ENCODE measurements at places on chromosomes 12 and 14.

DNA sequence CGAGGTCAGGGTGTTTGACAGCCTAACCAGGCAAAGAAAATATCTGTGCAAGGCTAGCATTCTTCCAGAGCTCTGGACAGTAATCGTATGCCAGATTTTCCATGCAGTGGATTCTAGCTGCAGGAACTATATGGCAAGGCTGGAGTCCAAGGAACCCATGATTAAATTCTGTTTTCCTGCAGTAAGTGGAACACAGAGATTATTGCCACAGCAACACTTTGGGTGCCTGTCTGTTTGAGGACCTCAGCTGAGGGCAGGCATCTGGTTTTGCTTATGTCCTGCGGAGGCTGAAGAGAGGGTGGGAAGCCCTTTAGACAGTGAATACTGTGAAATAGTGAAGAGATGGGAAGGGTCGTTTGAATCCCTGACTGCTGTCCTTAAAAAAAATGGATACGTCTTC is 104.4 kb downstream of the DAD1 start:
- peaks cover 71% of the 10 kb centered on the region for H3K27me3 ChIP-seq
- H3K4me3 ChIP-seq = no peak overlapping the region
- no peak for DNase-seq
- H3K36me3 ChIP-seq = no peaks in the 10 kb centered on the region
- peaks cover 47% of the 10 kb centered on the region for H3K4me1 ChIP-seq
- no peak overlapping the region for H3K27ac ChIP-seq

DNA sequence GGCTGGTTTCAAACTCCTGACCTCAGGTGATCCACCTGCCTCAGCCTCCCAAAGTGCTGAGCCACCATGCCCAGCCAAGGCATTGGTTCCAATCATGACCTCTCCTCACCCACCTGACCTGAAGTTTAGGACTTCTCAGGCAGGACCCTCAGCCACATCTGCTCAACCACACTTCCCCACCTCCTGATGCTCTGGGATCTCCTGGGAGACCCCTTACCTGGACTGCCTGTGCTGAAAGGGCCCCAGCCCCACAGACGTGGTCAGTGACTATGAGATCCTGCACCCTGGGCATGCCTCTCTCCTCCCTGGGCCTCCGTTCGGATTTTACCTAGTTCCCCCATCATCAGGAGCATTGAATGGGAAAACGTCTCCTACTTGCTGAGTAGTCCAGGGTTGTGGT is 18.0 kb downstream of the GSC start:
- no peaks in the 10 kb centered on the region for H3K36me3 ChIP-seq
- no peak overlapping the region for H3K4me3 ChIP-seq
- H3K4me1 ChIP-seq = peaks cover 13% of the 10 kb centered on the region
- peaks cover 31% of the 10 kb centered on the region for H3K27me3 ChIP-seq
- no peak for DNase-seq
- H3K27ac ChIP-seq = no peak overlapping the region

- H3K27ac ChIP-seq = no peak overlapping the region
- peaks cover 1% of the 10 kb centered on the region for H3K27me3 ChIP-seq
- H3K36me3 ChIP-seq = no peaks in the 10 kb centered on the region
- no peaks in the 10 kb centered on the region for H3K4me1 ChIP-seq
Measured at GRCh38 chr12:11947213-11947612, 123.5 kb upstream of the BCL2L14 start.

GRCh38 chr12:47020211-47020821 is 59.1 kb upstream of the PCED1B start:
- peaks cover 4% of the 10 kb centered on the region for H3K4me1 ChIP-seq
- H3K36me3 ChIP-seq = no peaks in the 10 kb centered on the region
- no peaks in the 10 kb centered on the region for H3K27me3 ChIP-seq
- no peak for DNase-seq

GRCh38 chr14:90828642-90829487 is 12.6 kb upstream of the TTC7B start:
- H3K27ac ChIP-seq = peak overlapping the region; percentile 73
- peaks cover 5% of the 10 kb centered on the region for H3K4me1 ChIP-seq
- peak overlapping the region; percentile 56 for H3K4me3 ChIP-seq
- H3K36me3 ChIP-seq = peaks cover 4% of the 10 kb centered on the region

DNA sequence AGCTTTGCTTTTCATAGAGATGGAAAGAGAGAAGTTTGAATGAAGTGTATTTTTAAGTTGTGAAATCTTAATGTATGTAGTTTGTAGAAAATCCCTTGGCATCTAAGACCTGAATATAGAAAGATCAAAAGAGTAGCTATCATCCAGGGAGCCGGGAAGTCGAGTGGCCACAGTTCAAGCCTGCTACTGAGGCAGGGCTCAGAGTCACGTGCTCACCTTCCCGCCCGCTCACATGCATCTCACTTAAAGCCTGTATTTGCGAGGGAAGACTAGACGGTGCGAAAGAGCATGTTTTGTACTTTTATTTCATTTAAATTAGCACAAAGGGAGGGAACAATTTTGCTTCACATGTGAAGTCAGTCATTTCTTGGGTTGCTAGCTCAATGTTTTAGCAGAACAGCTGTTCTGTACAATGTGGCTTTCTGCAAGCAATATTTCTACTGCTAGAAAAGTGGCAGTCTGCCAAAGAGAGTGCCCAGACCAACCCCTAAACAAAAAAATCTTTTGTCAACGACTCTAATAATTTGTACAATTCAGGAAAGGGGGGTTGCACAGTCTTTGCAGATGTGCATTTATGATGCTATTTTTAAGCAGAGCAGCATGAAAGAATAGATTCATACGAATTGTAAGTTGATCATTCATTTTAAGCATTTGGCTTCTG is 290.7 kb downstream of the NPAS3 start:
- DNase-seq = no peak
- no peak overlapping the region for H3K27ac ChIP-seq
- H3K4me1 ChIP-seq = peaks cover 10% of the 10 kb centered on the region
- H3K4me3 ChIP-seq = no peak overlapping the region
- H3K36me3 ChIP-seq = no peaks in the 10 kb centered on the region
- peaks cover 17% of the 10 kb centered on the region for H3K27me3 ChIP-seq

- DNase-seq = no peak
- no peak overlapping the region for H3K27ac ChIP-seq
Measured at GRCh38 chr14:28742171-28742846, 24.3 kb upstream of the FOXG1 start.

GRCh38 chr14:51327376-51327775 is 87.3 kb downstream of the TMX1 start:
- H3K36me3 ChIP-seq = no peaks in the 10 kb centered on the region
- no peaks in the 10 kb centered on the region for H3K27me3 ChIP-seq
- DNase-seq = no peak
- peak overlapping the region; percentile 1 for H3K27ac ChIP-seq
- no peak overlapping the region for H3K4me3 ChIP-seq
- H3K4me1 ChIP-seq = peaks cover 31% of the 10 kb centered on the region

GRCh38 chr12:89244536-89244935 is 107.8 kb downstream of the DUSP6 start:
- no peaks in the 10 kb centered on the region for H3K27me3 ChIP-seq
- DNase-seq = no peak
- H3K27ac ChIP-seq = no peak overlapping the region

GRCh38 chr14:34562776-34563150 is 23.3 kb upstream of the EAPP start:
- no peak for DNase-seq
- H3K4me1 ChIP-seq = no peaks in the 10 kb centered on the region
- no peaks in the 10 kb centered on the region for H3K27me3 ChIP-seq
- no peak overlapping the region for H3K27ac ChIP-seq
- no peak overlapping the region for H3K4me3 ChIP-seq
- peaks cover 11% of the 10 kb centered on the region for H3K36me3 ChIP-seq

- no peaks in the 10 kb centered on the region for H3K36me3 ChIP-seq
- no peak overlapping the region for H3K27ac ChIP-seq
- peaks cover 6% of the 10 kb centered on the region for H3K27me3 ChIP-seq
- no peak for DNase-seq
- H3K4me1 ChIP-seq = no peaks in the 10 kb centered on the region
- no peak overlapping the region for H3K4me3 ChIP-seq
Measured at GRCh38 chr12:119486599-119487154, 106.9 kb upstream of the TMEM233 start.

DNA sequence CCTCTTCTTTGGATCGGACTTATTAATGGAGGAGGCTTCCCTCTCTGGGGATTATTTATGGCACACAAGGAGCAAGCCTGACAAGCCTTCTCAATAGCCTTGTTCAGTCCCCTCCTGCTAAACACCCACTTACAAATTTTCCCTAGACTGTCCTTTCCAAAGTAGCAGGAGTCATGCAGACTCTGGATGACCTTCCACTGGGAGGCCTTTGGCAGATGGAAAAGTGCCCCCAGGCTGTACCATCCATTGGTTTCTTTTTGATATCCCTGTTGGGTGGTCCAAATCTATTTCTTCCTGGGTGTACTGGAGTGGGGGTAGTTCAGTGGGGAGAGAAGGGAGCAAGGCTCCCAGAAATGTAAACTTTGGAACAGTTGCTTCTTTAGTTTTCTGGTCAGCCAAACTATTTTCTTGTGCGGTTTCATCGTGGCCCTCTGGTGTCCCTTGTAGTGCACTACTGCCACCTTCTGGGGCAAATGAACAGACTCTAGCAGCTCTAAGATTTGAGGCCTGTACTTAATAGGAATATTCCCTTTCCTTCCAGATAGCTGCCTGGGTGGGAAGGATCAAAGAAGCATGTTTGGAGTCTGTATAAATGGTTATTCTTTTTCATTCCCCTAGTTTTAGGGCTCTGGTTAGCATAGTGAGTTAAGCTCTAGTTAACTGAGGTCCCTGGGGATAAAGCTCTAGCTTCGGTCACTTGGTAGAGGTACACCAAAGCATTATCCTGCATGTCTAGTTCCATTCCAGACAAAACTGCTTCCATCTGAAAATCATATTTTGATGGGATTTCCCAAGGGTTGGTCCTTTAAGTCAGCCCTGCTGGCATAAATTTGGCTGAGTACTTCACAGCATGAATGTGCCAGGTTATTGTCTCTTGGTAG is 409.5 kb downstream of the SLC6A15 start:
- peaks cover 11% of the 10 kb centered on the region for H3K4me1 ChIP-seq
- H3K27me3 ChIP-seq = no peaks in the 10 kb centered on the region
- H3K4me3 ChIP-seq = no peak overlapping the region
- no peak overlapping the region for H3K27ac ChIP-seq
- no peaks in the 10 kb centered on the region for H3K36me3 ChIP-seq

GRCh38 chr14:105087963-105088811 is 23.0 kb upstream of the GPR132 start:
- H3K27me3 ChIP-seq = no peaks in the 10 kb centered on the region
- H3K4me3 ChIP-seq = peak overlapping the region; percentile 66
- peak overlapping the region; percentile 71 for H3K27ac ChIP-seq
- peaks cover 28% of the 10 kb centered on the region for H3K4me1 ChIP-seq
- H3K36me3 ChIP-seq = no peaks in the 10 kb centered on the region
- DNase-seq = no peak

DNA sequence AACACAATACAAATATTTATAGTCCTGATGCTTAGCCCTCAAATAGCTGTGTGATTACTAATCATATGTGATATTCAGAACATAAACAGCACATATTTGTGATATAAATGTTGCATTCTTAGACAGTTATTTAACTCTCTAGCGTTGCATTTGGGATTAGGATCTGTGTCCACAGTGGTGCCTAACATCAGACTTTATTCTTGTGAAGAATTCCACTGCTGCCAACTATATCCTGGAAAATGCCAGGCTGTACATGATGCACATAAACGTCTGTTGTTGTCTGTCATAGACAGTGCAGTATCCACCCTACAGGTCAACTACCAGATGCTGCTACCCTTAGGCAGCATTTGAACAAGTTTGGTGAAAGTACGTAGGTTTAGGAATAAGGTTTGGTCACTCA is 39.0 kb downstream of the SLC38A4 start:
- H3K27me3 ChIP-seq = no peaks in the 10 kb centered on the region
- no peak overlapping the region for H3K4me3 ChIP-seq
- no peaks in the 10 kb centered on the region for H3K36me3 ChIP-seq
- no peak overlapping the region for H3K27ac ChIP-seq
- no peak for DNase-seq

GRCh38 chr12:132578118-132578517 is 32.3 kb downstream of the LRCOL1 start:
- peaks cover 17% of the 10 kb centered on the region for H3K27me3 ChIP-seq
- H3K4me3 ChIP-seq = no peak overlapping the region
- peaks cover 22% of the 10 kb centered on the region for H3K36me3 ChIP-seq
- DNase-seq = no peak
- no peak overlapping the region for H3K27ac ChIP-seq

- H3K27me3 ChIP-seq = no peaks in the 10 kb centered on the region
- DNase-seq = no peak
- no peak overlapping the region for H3K4me3 ChIP-seq
- H3K27ac ChIP-seq = no peak overlapping the region
- H3K4me1 ChIP-seq = peaks cover 16% of the 10 kb centered on the region
Measured at GRCh38 chr14:76051717-76052465, 66.3 kb downstream of the IFT43 start.

DNA sequence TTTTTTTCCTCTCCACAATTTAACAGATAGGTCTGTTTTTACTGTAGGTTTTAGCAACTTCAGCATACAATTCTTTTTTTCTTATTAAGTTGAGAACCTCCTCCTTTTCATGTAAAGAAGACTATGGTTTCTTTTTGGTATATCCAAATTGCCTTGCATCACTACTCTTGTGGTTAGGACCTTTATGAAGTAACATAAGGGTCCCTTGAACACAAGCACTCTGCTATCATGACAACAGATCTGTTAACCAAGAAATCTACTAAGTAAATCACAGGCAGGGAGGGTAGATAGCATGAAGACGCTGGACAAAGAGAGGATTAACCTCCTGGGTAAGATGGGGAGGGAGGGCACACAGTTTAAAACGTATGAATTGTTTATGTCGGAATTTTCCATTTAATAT is 380.6 kb downstream of the CCDC91 start:
- peaks cover 30% of the 10 kb centered on the region for H3K4me1 ChIP-seq
- H3K27ac ChIP-seq = no peak overlapping the region
- H3K36me3 ChIP-seq = peaks cover 7% of the 10 kb centered on the region
- H3K27me3 ChIP-seq = no peaks in the 10 kb centered on the region
- H3K4me3 ChIP-seq = no peak overlapping the region

DNA sequence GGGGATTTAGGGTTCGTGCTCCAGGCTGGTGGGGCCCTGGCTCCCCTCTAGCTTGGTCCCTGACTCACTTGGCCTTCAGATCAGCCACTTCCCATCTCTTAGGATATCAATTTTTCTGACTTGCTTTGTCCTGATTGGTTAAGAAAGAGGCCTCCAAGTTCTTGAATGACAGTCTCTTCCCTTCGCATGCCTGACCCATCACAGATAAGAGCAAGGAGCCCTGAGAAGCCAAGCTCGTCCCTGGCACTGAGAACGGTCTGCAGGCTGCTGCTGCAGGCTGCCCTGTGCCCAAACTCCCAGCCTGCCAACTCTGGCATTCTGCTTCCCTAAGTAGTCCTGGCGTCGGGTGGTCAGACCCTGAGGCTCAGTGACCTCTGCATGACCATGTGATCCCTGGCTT is 794 bp upstream of the LRTM2 start:
- no peak for DNase-seq
- H3K4me1 ChIP-seq = peaks cover 3% of the 10 kb centered on the region
- H3K36me3 ChIP-seq = no peaks in the 10 kb centered on the region
- H3K27ac ChIP-seq = no peak overlapping the region

DNA sequence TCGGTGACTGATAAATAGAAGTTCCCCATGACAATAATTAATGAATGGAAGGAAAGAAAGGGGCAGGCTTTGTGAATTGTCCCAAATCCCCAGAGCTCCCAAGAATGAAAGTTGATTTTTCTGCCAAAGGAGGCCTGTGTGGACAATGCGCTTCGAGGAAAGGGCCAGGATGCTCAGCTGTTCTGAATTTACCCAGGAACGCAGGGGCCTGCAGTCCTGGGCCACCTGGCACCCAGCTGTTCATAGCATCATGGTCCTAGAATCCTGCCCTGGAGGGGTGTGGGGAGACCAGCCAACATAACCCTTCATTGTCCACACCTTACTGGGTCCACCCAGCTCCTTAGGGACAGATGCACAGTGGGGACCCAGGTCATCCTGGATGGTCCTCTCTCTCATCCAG is 587.5 kb downstream of the BCL11B start:
- no peaks in the 10 kb centered on the region for H3K36me3 ChIP-seq
- no peaks in the 10 kb centered on the region for H3K27me3 ChIP-seq
- H3K27ac ChIP-seq = no peak overlapping the region
- no peak for DNase-seq
- H3K4me3 ChIP-seq = no peak overlapping the region

Measured in mesothelial cell of epicardium (in vitro differentiated cells).